ENCODE measurements at places on chromosomes 16 and 17. TPM values are rescaled to one million over a fixed set of nuclear protein-coding genes. Genes with fewer than 3 reads are reported as not detected.

Gene SPIRE2
- 5.5 TPM for polyA plus RNA-seq

Gene NEUROD2
- not detected for polyA plus RNA-seq

Gene CD300A
- polyA plus RNA-seq, result 0.50 TPM

Gene UMOD
- not detected for polyA plus RNA-seq

Gene MYH13
- not detected for polyA plus RNA-seq

Gene AGRP
- polyA plus RNA-seq, result not detected

Gene RPL38
- 3,414 TPM for polyA plus RNA-seq

Gene CACNA1G
- polyA plus RNA-seq, result not detected

Gene VAC14
- 27.0 TPM for polyA plus RNA-seq

Gene C17orf50
- polyA plus RNA-seq, result not detected

Gene OSGIN1
- 3.0 TPM for polyA plus RNA-seq

Gene GPRC5C
- 5.9 TPM for polyA plus RNA-seq

Gene RASD1
- not detected for polyA plus RNA-seq

Gene NME2
- 1,202 TPM for polyA plus RNA-seq

Gene CDK10
- polyA plus RNA-seq, result 85.1 TPM

Gene MYH8
- polyA plus RNA-seq, result 0.05 TPM

Gene GINS2
- polyA plus RNA-seq, result 42.9 TPM

Gene CFAP97D1
- polyA plus RNA-seq, result not detected

Gene CDH11
- not detected for polyA plus RNA-seq

Gene CPHXL2
- not detected for polyA plus RNA-seq

Gene LDHD
- polyA plus RNA-seq, result 0.86 TPM

Gene CBX2
- polyA plus RNA-seq, result 17.4 TPM

Gene TEX14
- polyA plus RNA-seq, result 0.05 TPM

Gene TSPOAP1
- polyA plus RNA-seq, result 1.6 TPM

Gene DCTPP1
- 138 TPM for polyA plus RNA-seq

Gene AKAP1
- polyA plus RNA-seq, result 40.7 TPM

Gene CCL16
- not detected for polyA plus RNA-seq

Gene CDC6
- polyA plus RNA-seq, result 73.4 TPM

Gene SEPTIN1
- 4.5 TPM for polyA plus RNA-seq

Gene GRAP
- polyA plus RNA-seq, result not detected

Gene ITGAD
- not detected for polyA plus RNA-seq

Gene MT1A
- not detected for polyA plus RNA-seq

Gene NQO1
- polyA plus RNA-seq, result 122 TPM

Gene MT1E
- 0.81 TPM for polyA plus RNA-seq

Gene KRTAP4-4
- not detected for polyA plus RNA-seq

Gene MMP15
- polyA plus RNA-seq, result 9.6 TPM

Gene ZSCAN10
- not detected for polyA plus RNA-seq

Gene C16orf96
- not detected for polyA plus RNA-seq
